ENCODE measurements at places on chromosomes 13 and 19.

DNA sequence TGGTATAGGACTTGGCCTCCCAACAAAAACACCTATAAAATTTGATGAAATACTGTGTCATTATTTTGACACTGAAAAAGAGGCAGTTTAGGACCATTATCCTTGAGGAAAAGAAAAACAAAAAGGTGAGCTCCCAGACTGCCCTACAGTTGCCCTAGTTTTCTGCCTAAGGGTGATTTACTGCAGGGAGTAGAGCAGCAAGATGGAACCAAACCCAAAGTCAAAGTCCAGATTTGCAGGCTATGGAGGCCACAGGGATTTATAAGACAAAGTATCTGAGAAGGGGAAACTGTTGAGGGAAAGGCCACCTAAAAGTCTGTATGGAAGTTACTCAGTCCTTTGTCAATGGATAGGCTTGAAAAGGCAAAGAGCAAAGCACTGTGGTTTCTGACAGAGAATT, 112.4 kb upstream of the TRPC4 start:
- no peak for DNase-seq

- no peak for DNase-seq
Observed at GRCh38 chr13:113865427-113865826, 1.6 kb upstream of the GAS6 start.

- DNase-seq = no peak
Observed at GRCh38 chr13:100347968-100348367, 240.6 kb downstream of the GGACT start.

GRCh38 chr13:94323764-94324758, 155.4 kb downstream of the DCT start:
- DNase-seq = peak; percentile 25

GRCh38 chr13:108439556-108439955, 170.0 kb downstream of the TNFSF13B start:
- no peak for DNase-seq

DNA sequence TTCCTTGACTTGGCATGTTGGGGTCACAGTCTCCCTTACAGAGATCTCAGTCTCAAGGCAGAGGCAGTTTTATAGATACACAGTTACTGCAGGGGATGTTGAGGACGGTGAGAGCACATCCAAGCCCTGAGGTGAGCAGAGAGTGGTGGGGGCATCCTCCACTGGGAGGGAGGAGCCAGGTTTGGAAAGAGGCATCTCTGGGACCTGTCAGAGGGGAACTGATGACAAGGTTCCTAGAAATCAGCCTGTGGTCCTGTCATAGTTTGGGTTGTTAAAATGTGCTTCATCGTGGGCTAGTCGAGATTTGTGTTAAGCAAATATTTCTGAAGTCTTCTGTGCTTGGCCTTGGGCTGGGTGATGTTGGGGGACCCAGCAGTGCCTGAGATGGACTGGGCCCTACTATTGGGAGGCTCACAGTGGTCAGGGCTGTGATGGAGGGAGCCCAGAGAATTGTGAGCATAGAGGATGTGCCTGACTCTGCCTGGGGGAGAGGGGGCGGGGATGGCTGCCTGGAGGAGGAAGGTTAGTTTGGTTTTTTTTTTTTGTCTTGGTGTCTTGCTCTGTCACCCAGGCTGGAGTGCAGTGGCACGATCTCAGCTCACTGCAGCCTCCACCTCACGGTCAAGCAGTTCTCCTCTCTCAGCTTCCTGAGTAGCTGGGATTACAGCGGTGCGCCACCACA, 3.9 kb downstream of the SUPT5H start:
- peak; percentile 60 for DNase-seq

GRCh38 chr19:49475995-49476880, 2.2 kb downstream of the FLT3LG start:
- DNase-seq = peak; percentile 90

DNA sequence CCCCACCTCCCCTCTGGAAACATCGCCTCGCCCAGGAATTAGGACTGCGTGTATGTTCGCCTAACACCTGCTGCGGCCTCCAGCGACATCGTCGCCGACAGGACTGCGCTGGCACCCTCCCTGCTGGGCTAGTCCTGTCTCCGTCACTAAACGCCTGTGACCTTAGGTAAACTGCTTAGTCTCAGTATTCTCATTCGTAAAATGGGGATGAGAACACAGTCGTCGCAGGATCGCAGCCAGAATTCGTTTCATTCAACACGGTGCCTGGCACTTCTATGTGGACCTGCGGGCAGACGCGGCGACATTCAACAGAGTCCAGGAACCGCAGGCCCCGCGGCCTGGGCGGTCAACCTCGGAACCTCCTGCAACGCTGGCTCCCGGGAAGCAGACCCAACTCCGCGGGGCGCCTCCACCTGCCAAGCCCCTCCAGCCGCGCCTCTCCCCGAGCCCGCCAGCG, 485 bp downstream of the CRYL1 start:
- peak; percentile 49 for DNase-seq

- DNase-seq = no peak
Observed at GRCh38 chr13:109785892-109786450, 412 bp downstream of the IRS2 start.

- no peak for DNase-seq
Observed at GRCh38 chr13:66972659-66973058, 257.5 kb downstream of the PCDH9 start.
